ENCODE measurements at places on chromosomes 2 and 18.

- DNase-seq, result no peak
Measured at GRCh38 chr2:634636-635388, 42.4 kb downstream of the TMEM18 start.

DNA sequence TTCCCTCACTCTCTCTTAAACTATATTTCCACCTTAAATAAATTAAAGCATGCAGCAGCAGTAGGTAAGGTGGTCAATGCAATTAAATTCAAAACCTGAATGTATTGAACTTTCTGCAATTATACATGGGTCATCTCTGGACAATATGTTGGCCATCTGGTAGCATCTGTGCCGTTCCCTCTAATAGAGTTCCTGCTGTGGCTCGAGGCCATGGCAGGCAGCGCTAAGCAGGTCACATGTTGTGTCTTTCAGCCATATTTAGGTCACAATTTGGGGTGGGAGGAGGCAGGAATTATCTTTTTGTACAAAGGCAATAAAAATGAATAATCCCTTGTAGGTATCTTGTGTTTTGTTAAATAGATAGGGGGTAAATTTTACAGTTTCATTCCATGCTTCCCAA is 676.2 kb downstream of the ZEB2 start:
- no peak for DNase-seq

DNA sequence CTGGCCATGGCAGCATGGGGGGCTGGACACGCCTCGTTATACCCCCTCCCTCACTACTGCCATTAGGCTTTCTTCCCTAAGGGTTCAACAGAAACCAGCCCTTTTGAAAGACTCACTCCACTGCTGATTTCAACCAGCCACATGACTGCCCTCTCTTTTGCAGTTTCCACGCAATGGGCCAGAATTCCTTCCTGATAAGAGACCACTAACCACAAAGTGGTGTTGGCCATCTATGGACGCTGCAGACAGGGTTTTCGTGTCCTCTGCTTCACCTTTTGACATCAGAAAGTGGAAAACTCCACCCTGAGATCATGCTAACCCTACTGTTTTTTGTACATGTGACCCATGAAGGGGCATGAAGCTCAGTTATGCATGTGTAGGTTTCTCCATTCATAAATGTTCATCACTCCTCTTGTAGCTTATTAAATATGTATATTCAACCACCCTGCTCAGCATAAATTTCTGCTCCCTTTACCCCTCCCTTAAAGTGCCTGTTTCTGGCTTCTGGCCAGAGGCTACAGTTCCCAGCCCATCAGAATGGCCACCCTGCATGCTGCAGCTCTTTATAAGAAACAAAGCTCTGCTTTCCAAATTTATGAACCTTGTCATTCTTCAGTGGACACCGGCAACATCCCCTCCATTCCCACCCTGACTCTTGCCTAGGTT is 106.6 kb upstream of the MSH6 start:
- no peak for DNase-seq

- no peak for DNase-seq
Measured at GRCh38 chr18:70461323-70462077, 172.7 kb downstream of the SOCS6 start.

GRCh38 chr2:235132651-235133050 is 180.8 kb downstream of the SH3BP4 start:
- no peak for DNase-seq

DNA sequence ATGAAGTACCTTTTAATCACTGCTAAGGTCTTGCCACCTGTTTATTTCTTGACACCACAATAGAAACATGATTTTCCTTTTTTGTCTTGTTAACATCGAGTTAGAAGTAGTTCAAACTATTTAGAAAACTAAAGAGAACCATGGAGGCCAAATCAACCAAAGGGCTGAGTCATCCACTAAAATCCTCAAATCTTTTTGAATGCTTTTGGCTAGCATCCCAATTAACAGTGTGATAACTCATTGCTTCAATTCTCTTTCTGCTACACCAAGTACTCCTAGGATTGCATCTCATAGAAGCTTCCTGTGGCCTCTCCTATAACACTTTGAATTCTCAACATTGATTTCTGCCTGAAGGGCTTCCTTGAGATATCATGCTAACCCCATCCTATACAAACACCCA is 159.9 kb upstream of the MMADHC start:
- DNase-seq, result no peak

DNA sequence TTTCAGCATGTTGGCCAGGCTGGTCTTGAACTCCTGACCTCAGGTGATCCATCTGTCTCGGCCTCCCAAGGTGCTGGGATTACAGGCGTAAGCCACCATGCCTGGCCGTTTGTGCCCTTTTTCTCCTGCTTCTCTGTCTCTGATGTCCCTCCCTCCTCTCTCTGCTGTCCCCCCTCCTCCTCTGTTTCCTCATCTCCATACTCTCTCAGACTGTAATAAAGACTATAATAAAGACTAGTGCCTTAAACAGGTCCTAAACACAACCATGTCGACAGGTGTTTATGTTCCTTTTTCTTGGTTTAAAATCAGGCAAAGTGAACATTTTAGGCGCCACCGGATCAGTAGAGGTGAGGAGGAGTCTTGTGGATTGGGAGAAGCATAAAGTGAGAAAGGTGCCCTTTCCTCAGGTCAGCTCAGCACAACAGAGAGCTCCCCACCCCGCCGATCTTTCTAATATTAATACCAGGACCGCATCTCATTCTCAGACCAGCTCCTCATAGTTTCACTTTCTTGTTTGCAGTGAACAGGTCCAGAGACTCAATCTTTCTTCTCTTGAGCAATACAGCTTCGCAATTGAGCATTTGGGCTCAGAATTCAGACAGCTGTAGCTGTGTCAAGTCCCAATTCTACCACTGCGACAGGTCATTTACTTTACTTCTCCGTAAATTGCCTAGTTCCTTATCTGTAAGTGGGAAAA is 23.7 kb downstream of the TIMM21 start:
- no peak for DNase-seq

DNA sequence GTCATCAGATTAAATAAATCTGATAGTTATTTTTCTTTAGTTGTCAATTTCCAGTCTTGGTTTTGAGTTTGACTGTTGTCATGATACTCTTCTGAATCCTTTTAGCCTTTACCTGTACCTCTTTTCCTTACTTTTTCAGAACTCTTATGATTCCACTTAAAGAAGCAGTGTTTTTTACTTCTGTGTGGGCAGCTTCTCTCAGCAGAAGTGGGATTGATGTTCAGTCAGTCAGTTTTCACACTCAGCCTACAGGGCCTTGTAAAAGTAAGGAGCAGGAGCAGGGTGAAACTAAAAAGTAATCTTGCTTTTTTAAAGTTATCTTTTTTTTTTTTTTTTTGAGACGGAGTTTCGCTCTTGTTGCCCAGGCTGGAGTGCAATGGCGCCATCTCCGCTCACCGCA is 75.1 kb downstream of the HAUS1 start:
- no peak for DNase-seq

DNA sequence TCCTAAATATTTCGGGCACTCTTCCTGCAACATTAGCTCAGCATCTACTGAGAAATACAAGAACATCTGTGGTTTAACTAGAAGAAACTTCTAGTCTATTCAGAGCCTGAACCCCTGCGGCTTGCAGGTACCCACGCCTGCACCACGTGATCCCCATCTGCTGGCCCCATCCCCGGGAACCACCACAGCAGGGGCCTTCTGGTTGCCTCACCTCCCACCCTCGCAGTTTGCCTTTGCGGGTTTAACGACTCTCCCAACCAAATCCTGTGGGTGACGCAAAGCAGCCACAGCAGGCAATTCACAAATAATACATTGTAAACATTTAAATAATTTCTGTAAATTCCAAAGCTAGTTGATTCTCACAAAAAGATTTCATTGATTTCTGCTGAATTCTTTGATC is 90.2 kb upstream of the TMEM18 start:
- DNase-seq, result no peak

DNA sequence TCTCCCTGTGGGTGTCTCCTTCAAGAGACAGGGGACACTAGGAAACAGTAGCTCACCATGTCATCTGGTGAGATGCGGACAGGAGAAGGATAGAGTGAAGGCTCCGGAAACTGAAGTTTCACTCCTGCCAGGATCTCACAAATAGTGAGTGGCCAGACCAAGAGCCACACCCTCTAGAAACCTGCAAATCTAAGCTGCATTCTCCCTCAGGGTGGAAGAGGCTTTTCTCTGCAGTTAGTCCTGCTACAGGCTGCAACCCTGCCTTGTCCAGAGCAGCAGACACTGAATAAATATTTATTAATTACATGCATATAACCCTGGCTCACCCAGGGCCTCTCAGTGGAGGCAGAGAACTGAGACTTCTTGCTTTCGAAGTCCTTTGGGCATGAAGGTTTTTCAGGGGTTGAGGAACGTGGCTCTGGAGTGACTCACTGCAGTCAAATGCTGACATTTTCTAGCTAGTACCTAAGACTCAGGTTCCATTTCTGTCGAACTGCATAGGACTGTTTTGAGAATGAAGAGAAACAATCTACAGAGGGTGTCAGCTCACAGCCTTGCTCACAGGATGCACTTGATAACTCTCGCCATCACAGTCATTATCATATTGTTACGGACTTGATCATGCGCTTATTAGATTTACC is 87.3 kb downstream of the ACTR2 start:
- DNase-seq, result no peak
